ENCODE measurements at places on chromosomes 6 and 20.

- no peak for DNase-seq
These were observed 16.8 kb downstream of the PHACTR2 start for GRCh38 chr6:143694560-143694959.

DNA sequence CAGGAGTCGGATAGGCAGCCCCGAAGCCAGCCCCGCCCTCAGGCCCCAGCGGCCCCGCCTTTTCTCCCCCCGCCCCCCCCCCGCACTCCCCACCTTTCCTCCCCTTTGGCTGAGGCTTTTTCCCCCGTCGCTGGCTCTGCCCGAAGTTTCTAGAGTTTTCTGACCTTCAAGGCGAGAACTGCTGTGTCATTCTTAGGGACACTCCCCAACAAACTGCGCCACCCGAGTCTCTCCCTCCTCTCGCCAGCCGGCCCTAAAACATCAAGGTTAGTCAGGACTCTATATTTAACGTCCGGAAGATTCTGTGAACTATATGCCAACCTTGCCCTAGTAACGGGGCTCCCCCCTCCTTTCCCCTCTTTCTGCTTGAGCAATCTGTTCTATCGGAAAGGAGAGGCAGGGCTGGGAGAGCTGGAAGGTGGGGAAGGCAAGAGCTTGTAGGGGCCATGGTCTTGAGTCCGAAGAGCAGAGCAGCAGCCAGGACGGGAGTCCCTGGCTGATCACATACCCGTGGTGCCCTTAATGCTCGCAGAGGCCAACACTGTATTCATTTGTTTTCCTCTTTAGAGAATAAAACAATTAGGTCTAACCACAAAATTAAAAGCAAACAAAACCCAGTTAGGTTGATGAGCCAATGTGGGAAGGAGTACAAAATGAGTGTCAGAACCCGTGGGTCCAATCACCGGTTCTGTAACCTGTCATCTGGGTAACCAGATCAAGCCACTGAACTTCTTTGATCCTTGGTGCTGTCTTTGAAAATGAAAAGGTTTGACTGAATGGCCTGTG, 5.3 kb upstream of the HSPA1B start:
- peak; percentile 87 for DNase-seq

GRCh38 chr6:44737341-44737740, 349.8 kb downstream of the CDC5L start:
- DNase-seq: no peak

GRCh38 chr6:86030875-86031274, 388.2 kb upstream of the SYNCRIP start:
- DNase-seq: no peak

DNA sequence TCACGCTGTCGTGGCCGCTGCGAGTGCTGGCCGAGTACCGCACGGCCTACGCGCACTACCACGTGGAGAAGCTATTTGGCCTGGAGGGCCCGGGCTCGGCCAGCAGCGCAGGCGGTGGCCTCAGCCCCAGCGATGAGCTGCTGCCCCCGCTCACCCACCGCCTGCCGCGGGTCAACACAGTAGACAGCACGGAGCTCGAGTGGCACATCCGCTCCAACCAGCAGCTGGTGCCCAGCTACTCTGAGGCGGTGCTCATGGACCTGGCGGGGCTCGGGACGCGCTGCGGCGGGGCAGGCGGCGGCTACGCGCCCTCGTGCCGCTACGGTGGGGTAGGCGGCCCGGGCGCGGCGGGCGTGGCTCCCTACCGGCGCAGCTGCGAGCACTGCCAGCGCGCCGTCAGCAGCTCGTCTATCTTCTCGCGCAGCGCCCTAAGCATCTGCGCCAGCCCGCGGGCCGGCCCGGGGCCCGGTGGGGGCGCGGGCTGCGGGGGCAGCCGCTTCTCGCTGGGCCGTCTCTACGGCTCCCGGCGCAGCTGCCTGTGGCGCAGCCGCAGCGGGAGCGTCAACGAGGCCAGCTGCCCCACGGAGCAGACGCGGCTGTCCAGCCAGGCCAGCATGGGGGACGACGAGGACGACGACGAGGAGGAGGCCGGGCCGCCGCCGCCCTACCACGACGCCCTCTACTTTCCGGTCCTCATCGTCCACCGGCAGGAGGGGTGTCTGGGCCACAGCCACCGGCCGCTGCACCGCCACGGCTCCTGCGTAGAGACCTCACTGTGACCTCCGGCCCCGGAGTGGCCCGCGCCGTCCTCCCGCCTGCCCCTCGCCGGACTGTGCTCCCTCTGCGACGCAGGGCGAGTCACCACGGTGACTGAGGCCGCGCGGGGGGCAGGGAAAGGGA, 5.7 kb downstream of the TMEM151B start:
- DNase-seq: no peak

- DNase-seq: no peak
These were observed 113.5 kb downstream of the SLC35B3 start for GRCh38 chr6:8321671-8322404.

DNA sequence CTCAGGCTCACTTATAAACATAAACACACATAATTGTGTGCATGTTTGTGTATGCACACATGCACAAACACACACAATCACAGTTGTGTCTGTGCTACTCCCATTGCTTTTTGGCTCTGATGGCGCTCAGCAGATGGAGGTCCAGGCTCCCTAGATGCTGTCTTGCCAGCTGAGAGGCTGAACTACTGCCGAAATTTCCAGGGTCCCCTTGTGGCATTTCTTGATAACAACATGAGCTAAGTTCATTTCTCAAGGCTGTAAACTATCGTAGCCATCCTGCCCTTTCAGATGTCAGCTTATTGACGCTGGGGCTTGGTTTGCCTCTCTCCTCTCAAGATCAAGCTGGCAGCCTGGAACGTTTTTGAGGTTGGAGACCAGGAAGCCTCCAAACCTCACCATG, 313.9 kb upstream of the RNF24 start:
- no peak for DNase-seq

DNA sequence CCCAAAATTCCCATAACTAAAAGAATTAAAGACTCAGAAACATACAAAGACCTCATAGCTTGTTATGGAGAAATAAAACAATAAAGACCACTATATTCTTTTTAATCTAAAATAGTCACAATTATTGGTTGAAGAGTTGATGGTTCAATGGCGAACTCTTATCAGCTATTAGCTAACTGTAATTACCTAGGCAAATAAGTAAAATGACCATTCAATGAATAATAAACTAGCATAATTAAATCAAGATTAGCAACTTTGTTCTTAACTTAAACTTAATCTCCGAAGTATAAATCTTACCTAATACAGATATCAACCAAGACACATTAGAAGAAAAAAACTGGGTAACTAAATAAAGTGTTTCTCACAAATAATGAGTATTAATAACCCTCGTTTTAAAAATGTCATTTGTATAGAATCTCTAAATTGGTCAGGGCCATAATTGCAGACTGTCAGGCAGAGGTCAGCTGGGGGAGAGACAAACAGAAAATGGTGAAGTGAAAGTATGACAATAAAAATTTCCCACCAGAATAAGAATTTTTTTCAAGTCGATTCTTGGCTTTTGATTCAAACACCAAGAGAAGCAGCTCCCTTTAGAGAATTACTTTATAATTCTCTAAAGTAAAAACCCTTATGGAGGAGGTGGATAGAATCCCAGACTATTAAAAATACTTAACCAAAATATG, 1.7 kb downstream of the FKBP5 start:
- DNase-seq: no peak

DNA sequence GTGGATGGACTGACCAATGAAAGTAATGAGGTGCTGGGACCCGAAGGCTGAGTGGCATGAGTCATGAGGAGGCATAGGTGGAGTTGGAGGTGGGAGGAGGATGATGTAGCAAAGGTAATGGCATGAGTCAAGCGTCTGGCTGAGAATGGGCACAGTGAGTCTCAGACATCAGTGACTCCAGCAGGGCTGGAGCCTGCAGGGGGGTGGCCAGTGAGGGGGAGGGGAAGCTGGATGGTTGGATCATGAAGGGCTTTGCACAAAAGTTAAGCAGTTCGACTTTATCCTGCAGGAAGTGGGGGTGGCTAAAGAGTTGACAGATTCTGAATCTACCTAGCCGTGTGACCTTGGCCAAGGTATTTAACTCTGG, 99.0 kb upstream of the IYD start:
- DNase-seq: peak; percentile 35
